Bronchial epithelial cell (primary cell): ENCODE measurements at places on chromosomes 2 and 18. TPM values are rescaled to one million over a fixed set of nuclear protein-coding genes. Genes with fewer than 3 reads are reported as not detected.

DNA sequence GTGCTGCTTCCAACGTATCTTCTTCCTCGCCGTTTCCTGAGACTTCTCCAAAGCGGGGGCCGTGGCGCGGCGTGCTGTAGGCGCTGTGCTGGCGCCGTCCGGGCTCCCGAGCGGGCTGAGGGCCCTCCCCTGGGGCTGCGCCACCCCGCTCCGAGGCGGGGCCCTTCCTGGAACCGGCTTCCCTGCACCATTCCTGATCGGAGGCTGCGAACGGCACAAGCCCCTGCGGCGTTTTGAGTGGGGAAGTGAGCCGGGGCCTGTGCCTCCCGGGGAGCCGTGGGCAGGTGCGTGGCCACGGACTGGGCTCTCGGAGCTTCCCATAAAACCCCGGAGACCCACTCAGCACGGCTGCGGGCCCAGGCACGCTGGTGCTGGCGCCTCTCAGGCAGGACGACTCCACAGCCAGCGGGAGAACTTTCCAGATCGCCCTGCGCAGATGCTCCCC lies 74.7 kb downstream of the PSMG2 start:
- DNase-seq, result no peak

DNA sequence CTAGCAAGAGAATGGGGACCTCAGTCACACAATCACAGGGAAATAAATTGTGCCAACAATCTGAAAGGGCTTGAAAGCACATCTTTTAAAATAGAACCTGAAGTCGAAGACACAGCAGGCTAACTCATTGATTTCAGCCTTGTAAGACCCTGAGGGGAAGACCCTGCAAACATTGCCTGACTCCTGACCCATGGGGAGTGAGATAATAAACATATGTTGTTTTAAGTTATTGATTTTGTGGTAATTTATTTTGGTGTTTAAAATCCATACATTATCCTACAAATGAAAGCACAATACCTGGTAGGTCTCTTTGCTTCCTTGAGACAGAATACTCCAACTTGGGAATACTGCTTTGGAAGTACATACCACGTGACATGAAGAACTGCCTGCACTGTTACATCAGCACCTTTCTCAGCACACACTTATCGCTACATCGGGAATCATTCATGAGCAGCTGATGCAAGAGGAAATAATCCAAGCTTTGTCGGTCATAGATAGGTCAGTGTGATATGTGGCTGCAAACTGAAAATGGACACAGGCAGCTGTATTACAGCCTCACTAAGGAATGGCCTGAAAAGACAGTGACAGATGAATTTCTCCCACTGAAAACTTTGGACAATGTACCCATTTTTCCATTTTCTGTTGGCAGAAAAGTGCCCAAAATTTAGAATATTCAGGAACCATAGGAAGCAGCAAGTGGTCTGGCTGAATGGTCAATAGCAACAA lies 494.5 kb upstream of the MAP2 start:
- DNase-seq, result no peak

The NOSTRIN gene
- total RNA-seq, result 0.26 and 0.64 TPM in 2 replicates

The MAL gene
- 1.1 and 11.0 TPM in 2 replicates for total RNA-seq

The SAG gene
- not detected in 2 replicates for total RNA-seq
